ENCODE measurements at places on chromosomes 13 and 19.

DNA sequence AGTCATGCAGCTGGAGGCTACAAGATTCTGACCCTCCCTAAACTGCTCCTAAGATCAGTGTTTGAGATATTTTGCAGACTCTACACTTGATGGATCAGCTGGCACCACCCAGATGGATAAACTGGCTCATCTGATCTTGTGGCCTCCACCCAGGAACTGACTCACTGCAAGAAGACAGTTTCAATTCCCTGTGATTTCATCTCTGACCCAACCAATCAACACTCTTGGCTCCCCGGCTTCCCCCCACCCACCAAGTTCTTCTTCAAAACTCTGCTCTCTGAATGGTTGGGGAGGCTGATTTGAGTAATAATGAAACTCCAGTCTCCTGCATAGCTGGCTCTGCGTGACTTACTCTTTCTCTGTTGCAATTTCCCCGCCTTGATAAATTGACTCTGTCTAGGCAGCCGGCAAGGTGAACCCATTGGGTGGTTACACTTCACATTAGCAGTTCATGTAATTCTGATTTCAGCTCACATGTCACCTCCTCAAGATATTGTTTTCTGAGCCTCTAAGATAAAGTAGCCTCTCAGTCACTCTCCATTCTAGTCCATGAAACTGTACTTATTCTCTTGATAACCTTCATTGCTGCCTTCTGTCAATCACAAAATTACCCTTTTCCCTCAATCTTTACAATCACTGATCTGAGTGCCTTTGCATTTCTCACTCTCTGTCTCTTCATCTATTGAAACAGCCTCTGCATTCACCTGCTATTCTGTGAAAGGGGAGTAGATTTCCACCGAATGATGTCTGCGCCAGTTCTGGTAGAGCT lies 9.9 kb upstream of the FPR3 start:
- no peak for DNase-seq

GRCh38 chr13:49343731-49344130 lies 96.0 kb downstream of the CDADC1 start:
- DNase-seq, result no peak

GRCh38 chr19:55406091-55406825 lies 1.3 kb downstream of the UBE2S start:
- DNase-seq, result no peak

DNA sequence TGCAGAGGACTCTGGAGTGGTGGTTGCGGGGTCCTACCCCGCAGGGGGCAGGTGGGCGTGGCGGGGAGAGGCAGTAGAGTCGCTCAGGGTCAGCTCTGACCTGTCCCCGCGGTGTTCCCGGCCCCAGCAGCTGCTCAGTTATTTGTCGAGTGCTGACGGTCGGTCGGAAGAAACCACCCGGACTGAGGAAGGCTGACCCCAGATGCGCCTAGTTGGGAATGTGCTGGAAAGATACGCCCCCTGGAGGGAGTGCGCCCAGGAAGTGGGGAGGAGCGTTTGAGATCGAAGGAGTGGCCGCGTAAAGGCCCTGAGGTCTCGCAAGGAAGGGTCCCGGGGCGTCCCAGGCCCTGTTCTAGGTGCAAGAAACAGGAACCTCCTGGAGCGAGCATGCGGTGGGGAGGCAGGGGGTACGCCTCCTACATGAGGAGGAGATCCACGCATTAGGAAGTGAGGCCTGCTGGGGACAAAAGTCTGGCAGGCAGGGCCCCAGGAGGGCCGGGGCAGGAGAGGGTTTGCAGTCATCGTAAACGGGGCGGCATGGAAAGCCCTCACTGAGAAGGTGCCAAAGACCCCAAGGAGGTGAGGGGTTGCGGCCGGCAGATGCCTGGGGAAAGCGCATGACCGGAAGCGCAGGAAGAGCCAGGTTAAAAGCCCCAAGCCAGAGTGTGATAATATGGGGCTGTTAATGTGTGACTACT lies 9.2 kb downstream of the CCDC8 start:
- no peak for DNase-seq

- DNase-seq, result no peak
Measured at GRCh38 chr19:17113127-17113785, 37.7 kb downstream of the MYO9B start.

DNA sequence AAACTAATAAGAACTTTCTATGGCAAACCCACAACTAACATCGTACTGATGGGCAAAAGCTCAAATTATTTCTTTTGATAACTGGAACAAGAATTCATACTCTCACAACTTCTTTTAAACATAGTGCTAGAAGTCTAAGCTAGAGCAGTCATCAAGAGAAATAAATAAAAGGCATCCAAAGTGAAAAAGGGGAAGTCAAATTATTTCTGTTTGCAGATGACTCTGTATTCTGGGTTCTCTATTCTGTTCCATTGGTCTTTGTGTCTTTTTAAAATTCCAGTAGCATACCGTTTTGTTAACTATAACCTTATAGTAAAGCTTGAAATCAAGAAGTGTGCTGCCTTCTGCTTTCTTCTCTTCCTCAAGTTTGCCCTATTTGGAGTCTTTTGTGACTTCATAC lies 1215.9 kb downstream of the UQCRFS1 start:
- DNase-seq, result no peak

GRCh38 chr13:48370815-48371214 lies 42.1 kb downstream of the LPAR6 start:
- no peak for DNase-seq

DNA sequence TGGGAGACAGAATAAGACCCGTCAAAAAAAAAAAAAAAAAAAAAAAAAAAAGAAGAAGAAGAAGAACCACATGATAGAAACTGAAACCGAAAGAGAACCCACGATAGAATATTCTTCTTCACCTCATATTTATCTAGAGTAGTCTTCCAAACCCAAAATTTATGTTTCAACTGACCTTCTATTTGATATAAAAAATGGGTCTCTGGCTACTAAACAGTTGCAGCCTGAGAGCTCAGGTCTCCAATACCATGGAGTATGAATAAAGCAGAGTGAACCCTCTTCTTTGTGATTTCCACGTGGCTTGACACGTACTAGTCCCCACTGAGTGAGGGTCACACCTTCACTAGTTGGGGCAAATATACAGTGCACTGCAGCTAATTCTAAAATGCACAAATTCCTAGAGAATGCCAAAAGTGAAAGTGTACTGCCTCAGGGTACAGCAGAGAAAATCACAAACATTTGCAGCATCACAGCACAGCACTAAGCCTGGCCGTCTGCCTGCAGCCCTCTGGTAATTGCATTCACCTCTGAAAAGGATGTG lies 30.8 kb upstream of the RFC3 start:
- no peak for DNase-seq

GRCh38 chr13:45436953-45437352 lies 18.8 kb upstream of the SLC25A30 start:
- no peak for DNase-seq

DNA sequence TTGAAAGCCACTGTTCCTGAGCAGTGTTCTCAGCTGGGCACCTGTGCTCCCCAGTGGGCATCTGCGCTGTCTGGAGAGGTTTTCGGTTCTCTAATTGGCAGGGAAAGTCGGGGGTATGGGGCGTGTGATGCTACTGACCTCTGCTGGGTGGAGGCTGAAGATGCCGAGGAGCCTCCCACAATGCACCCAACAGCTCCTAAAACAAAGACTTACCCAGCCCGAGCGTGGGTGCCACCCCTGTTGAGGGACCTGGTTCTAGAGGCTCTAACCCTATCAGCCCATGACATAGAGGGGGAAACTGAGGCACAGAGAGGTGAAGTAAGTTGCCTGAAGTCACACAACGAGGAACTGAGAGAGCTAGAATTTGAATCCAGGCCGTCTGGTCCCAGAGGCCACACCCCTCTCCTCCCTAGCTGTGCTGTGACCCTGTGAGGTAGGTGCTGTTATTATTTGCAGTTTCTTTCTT lies 2.3 kb downstream of the SPACA4 start:
- DNase-seq, result peak; percentile 63

DNA sequence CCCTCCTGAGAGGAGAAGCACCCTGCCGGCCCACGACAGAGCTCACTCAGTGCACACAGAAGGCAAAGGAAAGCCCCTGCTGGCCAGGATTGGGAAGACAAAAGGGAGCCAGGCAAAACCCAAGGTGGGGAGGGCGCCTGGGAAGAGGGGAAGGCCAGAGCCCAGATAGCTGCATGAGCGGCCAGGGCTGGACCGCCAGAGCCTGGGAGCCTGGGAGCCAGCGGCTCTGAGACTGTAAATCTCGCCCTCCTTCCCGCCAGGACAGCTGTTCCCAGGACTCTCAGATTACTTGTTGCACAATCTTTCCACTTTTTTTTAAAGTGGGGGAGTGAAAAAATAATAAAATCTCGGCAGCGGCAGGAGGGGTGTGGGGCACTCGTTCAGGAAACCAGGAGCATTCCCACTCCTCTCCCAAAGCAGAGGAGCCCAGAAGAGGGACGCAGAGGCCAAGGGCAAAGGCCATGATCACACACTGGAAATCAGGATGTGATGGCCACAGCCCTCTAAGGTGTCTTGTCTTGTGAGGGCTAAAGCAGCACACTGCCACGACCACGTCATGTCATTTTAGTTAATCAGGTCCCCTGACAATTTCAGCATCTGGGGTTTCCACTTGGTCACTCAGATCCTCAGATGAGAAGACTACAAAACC lies 19.6 kb upstream of the EPHX3 start:
- DNase-seq, result peak; percentile 83

DNA sequence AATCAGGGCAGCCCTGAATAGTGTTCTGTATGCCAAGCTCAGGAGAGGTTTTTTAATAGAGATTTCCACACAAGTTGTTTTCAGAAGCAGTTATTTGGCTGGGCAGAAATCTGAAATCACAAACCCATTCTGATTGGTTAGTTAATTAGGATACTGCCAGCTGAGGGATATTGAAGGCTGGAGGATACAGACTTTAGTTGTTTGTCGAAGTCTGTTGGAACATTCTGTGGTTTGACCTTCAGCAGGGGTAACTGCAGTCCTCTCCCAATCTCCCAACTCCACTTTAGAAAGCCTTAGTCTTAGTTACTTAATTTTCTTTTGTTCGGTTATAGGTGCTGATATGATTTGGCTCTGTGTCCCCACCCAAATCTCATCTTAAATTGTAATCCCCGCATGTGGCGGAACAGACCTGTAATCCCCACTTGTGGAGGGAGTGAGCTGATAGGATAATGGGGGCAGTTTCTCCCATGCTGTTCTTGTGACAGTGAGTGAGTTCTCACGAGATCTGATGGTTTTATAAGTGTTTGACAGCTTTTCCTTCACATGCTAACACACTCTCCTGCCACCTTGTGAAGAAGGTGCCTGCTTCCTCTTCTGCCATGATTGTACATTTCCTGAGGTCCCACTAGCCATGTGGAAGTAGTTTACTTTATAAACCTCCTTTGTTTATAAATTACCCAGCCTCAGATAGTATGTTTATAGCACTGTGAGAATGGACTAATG lies 169.2 kb downstream of the GPC5 start:
- no peak for DNase-seq

DNA sequence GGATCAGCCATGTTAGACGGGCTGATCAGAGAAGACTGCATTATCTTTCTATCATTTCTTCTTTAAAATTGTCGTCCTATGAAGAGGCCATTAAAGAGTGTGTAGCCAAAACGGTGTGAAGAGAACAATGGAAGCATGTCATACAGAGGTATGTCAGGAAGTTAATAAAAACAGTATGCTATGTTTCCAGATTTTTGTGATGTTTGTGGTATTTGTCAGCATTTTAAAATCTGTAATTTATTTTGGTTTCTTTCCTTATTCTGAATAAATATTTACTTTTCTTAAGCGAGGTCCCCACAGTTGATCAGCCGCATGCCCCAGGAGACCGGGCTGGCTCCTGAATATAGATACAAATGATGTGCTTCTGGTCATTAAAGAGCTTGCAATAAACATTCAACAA lies 142.9 kb upstream of the SERP2 start:
- no peak for DNase-seq

GRCh38 chr19:2462635-2463421 lies 6.1 kb upstream of the LMNB2 start:
- peak; percentile 96 for DNase-seq

DNA sequence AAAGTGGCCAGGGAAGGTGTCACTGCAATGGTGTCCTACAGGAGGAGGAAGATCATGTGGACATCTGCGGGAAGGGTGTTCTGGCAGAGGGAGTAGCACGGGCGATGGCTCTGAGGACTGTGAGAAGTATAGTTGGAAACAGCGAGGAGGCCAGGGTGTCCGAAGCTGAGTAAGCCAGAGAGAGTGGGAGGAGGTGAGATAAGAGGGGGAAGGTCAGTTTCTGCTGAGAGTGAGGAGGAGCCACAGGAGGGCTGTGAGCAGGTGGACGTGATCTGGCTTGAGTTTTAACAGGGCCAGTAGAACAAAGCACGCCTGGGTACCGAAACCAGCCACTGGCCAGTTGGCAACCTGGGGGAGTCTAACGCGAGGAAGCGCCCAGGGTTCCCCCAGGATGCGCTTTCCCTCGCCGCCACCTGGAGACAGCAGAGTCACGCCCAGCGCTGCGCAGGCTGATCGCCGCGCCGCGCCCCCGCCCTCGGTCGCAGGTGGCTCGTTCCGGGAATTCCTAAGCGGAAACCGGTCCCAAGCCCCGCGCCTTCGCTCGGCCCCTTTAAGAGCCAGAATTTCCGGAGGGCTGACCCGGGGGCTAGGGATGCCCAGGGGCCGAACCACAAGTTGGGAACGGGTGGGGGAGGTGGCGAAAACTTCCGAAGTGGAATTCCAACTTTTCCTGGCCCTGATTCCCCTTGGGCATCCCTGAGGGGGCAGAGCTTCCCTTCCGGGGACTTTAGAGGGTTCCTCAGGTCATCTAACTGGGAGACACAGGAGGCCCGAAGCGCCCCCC lies 1.1 kb upstream of the LSR start:
- DNase-seq, result peak; percentile 96

DNA sequence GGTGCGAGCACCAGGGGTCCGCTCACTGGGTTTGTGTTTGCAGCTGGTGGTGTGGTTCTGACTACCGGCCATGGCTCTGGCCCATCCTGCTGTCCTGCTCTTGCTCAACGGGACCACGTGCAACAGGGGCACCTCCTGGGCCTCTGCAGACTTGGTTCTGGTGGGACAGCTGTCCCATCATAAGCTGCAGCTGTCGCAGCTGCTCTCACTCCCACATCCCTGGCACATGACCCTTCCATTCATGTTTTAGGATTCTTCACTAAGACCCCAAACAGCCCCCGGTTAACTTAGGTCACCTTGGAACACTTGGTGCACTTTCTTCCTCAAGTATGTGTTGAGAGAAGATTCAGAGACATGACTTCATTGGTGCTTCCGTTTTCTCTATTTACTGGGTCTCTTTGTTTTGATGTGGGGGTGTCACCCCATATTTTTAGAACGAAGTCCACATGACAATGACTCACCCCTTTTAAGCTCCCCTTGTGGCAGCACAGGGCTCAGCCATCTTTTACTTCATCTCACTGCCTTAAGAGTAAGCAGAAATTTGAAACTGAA lies 68.4 kb upstream of the ARHGEF7 start:
- DNase-seq, result no peak

Measured in WTC11 (cell line).